Stimulated activated CD4-positive, alpha-beta T cell treated with anti-CD3 and anti-CD28 coated beads, Interleukin-1b, Interleukin-23, amount 100 ng/mL, for 48 hours (primary cell): ENCODE measurements at places on chromosomes 5 and 9.

GRCh38 chr5:142636093-142636492 is 49.8 kb downstream of the FGF1 start:
- no peak for DNase-seq

- DNase-seq = no peak
Measured at GRCh38 chr5:176636426-176636825, 6.0 kb downstream of the EIF4E1B start.

GRCh38 chr5:123014689-123015088 is 21.8 kb downstream of the PPIC start:
- DNase-seq = no peak

DNA sequence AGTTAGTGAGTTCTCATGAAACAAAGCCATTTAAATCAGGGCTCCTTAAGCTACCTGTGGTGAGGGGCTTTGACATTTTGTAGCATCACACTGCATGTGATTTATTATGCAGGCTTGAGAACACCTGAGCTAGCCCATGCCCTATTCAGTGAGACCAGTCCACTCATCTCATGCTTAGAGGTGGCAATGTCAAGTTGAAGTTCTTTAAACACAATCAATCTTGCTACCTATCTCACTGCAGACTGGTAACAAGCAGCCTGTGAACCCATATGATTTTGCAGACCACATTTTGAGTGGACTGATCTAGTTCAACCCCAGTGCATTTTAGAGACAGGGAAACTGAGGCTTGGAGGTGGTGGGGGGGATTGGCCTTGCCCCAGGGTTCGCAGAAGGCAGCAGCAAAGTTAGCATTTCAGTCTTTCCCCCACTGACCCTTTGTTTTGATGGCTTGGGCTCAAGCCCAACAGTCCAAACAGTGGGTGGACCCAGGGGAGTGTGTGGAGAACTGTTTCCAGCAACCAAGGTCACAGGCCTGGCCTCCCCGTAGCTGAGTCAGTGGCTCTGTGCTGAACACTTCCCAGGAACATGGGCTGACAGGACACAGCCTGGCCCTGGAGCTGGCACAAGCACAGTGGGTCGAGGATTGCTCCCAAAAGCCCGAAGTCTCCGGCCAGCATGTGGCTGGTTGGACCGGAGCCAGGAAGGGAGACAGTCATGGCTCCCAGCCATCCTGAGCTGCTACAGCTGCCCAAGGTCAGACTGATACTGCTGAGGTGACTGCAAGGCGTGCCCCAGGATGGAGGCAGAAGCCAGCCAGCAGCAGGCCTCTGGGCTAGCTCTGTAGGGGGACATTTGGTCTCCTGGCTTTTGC is 95.3 kb downstream of the RGS3 start:
- no peak for DNase-seq

DNA sequence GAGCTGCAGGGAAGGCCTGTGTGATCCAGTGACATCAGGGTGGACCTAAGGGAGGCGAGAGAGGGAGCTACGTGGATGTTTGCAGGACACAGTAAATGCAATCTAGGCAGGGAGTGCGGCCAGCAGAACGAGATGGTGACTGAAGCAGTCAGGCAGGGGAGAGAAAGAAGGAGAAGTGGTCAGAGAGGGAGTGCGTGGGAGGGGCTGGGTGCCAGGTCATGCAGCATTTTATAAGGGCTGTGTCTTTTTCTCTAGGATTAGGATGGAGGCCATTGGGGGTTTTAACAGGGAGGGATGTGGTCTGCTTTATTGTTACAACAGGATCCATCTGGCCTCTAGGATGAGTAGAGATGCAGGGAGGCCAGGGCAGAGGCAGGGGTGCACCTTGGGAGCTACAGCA is 80.4 kb downstream of the DCP2 start:
- no peak for DNase-seq

DNA sequence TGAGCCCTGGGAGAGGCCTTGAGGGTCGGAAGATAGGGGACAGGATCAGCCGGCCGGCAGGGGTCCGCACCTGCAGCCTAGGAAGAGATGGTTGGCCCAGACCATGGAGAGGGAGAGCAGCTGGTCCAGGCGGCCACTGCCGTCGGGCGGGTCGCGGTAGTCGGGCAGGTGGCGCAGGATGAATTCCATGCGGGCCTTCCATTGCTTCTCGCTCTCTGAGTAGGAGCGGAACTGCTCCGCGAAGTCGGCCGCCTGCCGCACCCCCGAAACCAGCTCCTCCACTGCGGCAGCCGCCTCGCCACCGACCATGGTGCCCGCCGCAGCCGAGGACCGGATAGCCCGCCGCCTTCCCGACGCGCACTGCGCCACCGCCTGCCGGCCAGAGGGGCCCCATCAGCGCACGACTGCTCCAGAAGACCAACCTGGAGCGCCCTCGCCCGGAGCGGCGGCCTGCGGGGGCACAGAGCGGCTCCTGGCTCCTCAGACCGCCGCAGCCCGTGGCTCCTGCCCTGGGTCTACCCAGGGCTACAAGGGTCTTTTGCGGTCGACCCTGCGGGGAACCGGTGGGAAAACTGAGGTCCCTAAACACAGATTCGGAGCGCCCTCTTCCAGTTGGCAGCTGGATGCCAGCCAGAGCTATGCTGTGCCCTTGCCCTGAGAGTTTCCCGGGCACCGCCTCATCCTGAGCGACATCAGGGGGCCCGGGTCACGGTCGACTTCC is at the start of gene CDKN2AIPNL:
CDKN2AIPNL (minus strand) TSS at position 336 of the 721 bp plus-strand sequence; CDS start at position 309, 27 bp downstream.
- DNase-seq = peak; percentile 90

- no peak for DNase-seq
Measured at GRCh38 chr5:114223866-114224265, 138.0 kb upstream of the KCNN2 start.

- DNase-seq = no peak
Measured at GRCh38 chr5:14148890-14149671, 5.9 kb downstream of the TRIO start.

- DNase-seq = no peak
Measured at GRCh38 chr9:98215821-98216220, 23.4 kb upstream of the CORO2A start.

GRCh38 chr5:34467436-34467835 is 188.7 kb upstream of the RAI14 start:
- DNase-seq = no peak

GRCh38 chr9:116361547-116361946 is 208.0 kb downstream of the PAPPA start:
- DNase-seq = no peak

DNA sequence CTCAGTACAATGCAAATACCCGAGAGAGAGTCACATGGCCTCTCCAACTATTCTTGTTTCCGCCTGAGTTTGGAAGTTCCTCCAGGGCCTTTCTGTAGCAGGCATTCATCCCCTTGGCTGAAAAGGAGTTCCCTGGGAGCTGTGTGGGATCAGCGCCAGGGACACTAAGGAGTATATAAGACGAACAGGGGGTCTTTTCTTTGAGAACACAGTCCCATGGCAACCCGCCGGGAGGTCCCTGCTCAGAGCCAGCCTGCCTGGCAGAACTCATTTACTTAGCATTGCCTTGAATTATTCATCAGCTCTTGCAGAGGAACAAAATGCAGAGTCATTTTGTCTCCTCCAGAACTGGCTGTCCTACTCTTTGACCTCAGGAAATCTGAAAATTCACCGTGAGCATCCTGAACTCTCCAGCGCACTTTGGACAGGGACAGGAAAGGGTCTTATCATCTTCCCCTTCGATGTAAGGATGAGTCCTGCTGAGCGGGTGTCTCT is 120.4 kb upstream of the OSMR start:
- DNase-seq = no peak

GRCh38 chr5:139828207-139828895 is 32.7 kb downstream of the PSD2 start:
- DNase-seq = no peak

- DNase-seq = no peak
Measured at GRCh38 chr5:75640395-75640794, 29.1 kb downstream of the ANKDD1B start.

- DNase-seq = no peak
Measured at GRCh38 chr5:130251931-130252330, 347.7 kb downstream of the CHSY3 start.

GRCh38 chr5:78706381-78706780 is 57.8 kb upstream of the LHFPL2 start:
- no peak for DNase-seq

DNA sequence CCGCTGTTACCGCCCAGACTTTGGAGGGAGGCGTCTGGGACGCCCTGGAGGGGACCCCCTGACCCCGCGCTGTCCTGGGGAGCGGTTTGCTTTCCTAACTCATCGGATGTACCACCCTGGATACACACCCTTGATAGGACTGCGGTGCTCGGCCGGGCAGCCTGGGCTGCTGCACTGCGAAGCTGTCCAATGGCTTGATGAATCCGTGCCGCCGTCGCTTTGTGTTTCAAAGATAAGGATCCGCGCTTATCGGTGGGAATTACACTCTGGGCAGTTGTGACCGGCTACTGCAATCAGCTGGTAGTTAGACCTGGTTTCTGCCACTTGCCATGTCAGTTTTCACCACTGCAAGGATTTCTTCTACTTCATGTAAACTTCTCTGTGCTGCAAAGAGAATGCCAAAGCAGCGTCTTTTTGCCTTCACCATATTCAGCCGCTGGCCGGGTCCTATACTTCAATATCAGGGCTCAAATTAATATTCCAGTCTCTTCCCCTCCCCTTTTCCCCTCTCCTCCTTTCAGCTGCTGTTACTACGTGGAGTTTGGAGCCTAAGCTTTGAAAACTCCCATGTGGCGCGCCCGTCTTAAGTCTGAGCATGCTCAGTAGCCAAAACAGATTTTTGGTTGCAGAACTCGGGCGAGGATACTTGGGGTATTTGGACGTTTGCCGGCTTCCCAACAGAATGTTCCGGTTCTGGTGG is 727 bp downstream of the SMAD5 start:
- DNase-seq = peak; percentile 3

- DNase-seq = no peak
Measured at GRCh38 chr9:91930475-91930874, 19.6 kb downstream of the ROR2 start.

DNA sequence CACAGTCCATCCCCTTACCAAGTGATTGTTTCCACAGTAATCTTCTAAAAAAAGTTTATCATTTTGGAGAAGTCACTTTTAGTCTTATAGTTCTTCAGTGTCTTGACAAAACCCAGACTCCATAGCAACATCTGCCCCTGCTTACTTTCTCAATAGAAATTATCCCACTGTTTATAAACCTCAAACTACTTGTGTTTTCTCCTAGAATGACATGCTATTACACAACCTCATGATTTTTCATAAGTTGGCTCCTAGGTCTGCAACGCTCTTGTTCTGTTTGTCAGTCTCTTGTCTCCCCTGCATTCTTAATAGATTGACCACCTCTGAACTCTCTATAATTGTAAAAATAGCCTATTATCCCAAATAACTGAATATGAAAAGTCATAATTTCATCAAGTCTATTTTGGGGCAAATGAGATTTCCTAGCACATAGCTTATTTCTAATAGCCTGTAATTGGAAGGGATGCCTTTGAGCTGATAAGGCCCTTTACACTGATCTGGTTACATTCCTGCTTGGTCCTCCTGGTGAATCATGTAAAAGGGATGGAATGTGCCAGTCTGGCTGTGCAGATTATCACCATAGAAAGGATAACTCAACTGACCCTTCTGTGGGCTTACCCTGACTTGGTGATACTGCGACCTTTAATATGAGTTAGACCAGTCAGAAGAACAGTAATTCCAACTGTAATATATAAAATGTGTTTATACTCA is 69.6 kb downstream of the CHSY3 start:
- DNase-seq = no peak

DNA sequence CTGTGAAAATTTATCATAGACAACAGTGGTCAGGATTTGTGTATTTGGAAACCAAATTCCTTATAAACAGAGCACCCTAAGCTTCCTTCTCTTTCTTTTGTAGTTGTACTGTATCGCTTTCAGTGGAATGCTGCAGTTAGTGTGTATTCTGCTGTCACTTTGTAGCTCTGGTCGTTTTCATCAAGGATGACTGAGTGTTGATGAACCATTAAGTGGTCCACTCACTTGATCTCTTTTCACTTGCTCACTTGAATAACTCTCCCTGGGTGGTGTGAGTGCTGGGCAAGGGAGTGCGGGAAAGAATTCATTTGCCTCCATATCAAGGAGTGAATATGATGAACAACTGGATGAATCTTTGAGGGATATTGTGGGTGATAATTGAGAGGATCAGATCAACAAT is 1225.7 kb upstream of the WWC1 start:
- DNase-seq = no peak

DNA sequence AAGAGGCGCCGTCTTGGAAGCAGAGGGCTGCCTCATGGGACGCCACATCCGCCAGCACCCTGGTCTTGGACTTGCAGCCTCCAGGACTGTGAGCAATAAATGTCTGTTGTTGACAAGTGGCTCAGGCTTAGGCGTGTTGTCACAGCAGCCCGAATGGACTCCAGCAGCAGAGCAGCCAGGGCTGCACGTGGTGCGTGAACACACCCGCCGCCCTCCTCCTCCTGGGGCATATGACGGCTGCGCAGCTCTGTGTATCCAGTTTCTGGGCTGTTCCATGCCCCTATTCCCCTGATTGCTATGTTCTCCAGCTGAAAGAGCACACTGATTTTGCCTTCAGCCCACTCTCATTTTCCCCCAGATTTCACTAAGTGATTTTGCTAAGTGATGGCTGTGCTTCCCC is 36.0 kb upstream of the CLPTM1L start:
- DNase-seq = no peak

DNA sequence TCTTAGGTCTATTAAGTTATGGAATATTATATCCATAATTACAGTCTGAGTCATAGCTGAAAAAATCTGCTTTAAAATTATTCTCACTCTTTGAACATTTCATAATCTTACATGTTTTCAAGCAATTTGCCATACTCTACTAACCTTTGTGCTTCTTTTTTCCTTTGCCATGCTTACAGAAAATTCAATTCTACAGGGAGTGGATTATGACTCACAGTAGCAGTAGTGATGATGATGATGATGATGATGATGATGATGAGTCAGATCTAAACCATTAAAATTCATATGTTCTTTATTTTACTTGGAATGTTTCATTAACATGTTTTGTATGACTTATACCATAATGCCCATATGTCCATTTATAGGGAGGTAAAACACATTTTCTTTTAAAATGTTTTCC is 207.1 kb downstream of the VPS13A start:
- no peak for DNase-seq

GRCh38 chr9:72925126-72925789 is 27.6 kb downstream of the ALDH1A1 start:
- DNase-seq = no peak

- DNase-seq = no peak
Measured at GRCh38 chr9:18422296-18423036, 51.5 kb upstream of the ADAMTSL1 start.

DNA sequence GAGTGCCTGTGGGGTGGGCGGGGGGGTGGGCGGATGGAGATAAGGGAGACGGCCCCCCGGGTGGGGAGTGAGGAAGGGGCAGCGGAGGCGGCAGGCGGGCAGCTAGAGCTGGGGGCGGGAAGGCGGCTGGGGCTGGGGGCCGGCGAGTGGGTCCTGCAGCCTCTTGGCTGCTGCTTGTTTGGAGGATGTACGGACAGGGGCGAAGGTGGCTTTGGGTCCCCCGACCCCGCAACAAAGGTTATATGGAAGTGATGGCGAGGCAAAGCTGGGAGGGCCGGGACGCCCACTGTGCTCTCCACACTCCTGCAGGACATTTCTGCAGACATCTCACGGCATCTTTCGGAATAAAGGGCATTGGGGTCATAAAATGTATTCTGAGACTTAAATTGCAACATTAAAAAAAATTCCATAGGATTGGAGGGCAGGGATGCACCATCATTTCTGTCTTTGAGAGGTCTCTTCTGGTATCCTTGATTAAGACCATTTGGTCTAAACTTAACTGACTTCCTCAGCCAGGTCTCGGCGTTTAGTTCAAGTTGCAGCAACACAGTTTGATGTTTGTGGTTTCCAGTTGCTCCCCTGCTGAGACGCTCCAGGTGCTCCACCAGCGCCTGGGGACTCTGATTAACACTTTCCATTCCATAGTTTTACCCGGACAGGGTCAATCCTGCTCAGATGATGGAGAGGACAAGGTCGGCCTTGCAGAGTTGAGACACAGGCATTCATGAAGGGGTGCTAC is 101.6 kb upstream of the SSBP2 start:
- no peak for DNase-seq
